NCI-H774 (cell line): ENCODE measurements at places on chromosomes 1 and 21.

- DNase-seq, result no peak
These were observed 3.9 kb downstream of the PRXL2B start for GRCh38 chr1:2590233-2591141.

- DNase-seq, result no peak
These were observed 28.0 kb upstream of the LSS start for GRCh38 chr21:46256501-46256994.

- peak; percentile 29 for DNase-seq
These were observed 27.3 kb upstream of the EPHA2 start for GRCh38 chr1:16183179-16183578.

DNA sequence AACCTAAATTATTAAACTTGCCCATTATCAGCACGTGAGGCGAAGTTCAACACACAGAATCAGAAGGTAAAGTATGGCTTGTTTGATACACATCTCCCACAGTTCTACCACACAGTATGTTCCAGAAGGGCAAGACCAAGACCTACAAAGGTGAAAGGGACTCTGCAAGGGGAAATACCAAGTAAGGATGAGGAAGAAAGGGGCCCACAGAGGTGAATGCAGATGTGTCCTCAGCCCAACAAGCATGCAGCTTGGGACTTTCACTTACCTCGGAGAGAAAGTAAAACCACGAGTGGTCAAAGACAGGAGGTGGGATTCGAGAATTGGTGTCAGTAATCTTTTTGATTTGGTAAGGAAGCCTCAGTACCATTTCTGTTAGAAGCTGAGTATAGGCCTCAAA is 85.8 kb downstream of the UBR4 start:
- no peak for DNase-seq

DNA sequence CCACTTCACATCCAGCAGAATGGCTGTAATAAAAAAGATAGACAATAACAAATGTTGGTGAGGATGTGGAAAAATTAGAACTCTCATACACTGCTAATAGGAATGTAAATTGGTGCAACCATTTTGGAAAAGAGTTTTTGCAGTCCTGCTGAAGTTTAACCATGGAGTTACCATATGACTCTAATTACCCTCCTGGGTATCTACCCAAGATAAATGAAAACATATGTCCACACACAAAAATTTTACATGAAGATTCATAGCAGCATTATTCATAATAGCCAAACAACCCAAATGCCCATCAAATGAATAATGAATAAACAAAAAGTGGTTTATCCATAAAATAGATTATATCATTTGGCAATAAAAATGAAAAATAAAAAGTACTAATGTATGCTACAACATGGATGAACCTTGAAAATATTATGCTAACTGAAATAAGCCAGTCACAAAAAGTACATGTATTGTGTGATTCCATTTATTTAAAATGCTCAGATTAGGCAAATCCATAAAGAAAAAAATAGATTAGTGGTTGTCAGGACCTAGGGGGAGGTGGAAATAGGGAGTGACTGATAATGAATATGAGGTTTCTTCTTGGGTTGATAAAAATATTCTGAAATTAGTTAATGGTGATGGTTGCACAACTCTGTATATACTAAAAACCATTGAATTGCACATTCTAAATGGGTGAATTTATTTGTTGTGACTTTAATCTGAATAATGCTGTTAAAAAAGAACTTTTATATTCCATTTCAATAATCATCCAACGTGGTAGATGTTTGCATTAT is 26.4 kb downstream of the C4BPA start:
- DNase-seq, result no peak

DNA sequence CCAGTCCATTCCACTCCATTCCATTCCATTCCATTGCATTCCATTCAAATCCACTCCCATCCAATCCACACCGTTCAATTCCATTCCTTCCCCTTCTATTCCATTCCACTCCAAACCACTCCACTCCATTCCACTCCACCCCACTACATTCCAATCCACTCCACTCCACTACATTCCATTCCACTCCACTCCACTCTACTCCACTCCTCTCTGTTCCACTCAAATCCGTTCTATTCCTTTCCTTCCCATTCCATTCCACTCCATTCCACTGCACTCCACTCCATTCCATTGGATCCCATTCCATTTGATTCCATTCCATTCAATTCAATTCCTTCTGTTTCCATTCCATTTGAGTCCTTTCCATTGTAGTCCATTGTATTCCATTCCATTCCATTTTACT is 2568.3 kb upstream of the TPTE start:
- no peak for DNase-seq
